ENCODE measurements at places on chromosomes 11 and 22.
A peak's percentile ranks its signal among the peaks of the same experiment; 100 is the strongest.

- peak; percentile 38 for DNase-seq
Observed at GRCh38 chr11:69216647-69217051, 60.9 kb downstream of the SMIM38 start.

DNA sequence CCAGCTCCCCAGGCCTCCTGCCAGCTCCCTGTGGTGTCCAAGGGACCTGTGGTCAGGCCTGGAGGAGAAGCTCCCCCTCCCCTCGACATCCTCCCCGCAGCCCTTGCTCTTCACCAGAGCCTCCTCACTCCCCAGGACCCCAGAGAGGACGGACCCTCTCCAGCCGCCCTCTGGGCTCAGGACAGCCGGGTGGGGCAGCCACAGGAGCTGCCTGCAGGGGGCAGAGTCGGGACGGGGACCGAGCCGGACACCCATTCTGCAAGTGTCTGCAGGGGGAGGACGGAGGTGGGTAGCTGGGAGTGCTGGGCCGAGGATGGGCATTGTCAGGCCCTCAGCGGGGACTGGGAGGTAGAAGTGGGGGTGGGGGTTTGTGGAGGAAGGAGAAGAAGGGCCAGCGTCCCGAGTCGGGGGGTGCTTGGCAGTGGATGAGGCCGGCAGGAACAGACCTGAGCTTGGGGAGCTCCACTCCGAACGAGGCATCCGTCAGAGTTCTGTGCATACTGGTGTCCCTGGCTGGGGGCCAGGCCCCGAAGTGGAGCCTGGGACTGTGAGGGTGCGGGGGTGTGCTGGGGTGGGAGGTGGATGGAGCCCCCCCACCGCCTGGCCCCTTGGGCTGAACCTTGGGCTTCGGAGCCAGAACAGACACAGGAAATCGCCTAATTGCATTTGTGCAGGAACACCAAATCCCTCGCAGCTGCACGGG, 15.2 kb downstream of the PRR33 start:
- peak; percentile 57 for DNase-seq

GRCh38 chr11:121603316-121603715, 150.5 kb upstream of the SORL1-AS1 start:
- DNase-seq = no peak

GRCh38 chr11:95193541-95193940, 37.5 kb downstream of the SESN3 start:
- DNase-seq = no peak

DNA sequence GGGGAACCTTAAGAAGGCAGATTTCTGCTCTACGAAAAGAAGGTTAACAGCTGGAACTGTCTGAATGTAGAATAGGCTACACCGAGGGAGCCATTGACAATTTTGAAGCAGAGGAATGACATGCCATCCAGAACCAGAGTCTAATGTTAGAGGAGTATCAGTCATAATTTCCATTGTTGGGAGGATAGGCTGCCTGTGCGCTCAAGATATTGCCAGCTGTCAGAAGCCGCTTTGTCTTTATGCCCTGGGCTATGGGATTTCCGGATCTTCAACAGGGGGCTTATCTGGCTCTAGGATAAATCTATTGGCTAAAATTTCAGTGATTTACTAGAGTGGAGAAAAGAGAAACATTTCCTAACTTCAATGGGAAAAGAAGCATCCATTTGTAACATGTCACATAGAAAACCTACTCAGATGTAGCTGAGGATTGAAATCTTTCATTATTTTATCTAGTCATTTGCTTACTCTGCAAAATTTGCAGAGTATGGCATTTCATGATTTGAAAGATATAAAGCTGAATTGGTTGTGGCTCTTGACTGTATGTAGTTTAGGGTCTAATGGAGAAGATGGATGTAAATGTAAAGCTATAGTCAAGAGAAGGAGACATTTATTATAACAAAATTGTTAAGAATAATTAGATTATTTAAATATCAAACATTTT, 78.9 kb downstream of the ANO3 start:
- no peak for DNase-seq

- peak; percentile 70 for DNase-seq
Observed at GRCh38 chr11:47270331-47271271, 668 bp downstream of the MADD start.

DNA sequence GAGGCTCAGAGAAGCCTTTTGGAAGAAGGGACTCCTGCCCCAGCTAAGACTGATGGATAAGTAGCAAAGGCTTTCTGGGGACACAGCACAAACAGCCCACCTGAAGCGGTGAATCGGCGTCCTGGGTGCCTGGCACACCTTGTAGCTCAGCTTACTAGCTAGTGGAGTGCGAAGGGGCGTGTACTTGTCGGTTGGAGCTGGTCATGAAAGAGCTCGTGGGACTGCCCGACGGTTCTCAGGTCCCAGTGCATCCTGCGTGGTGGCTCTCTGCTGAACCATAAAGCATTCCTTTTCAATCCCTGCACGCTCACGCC, 690 bp upstream of the UVRAG start:
- DNase-seq = no peak

- peak; percentile 45 for DNase-seq
Observed at GRCh38 chr11:11984563-11984962, 23.9 kb downstream of the DKK3 start.

Data from GM23248 (cell line).